ENCODE measurements at places on chromosomes 16 and 17.

DNA sequence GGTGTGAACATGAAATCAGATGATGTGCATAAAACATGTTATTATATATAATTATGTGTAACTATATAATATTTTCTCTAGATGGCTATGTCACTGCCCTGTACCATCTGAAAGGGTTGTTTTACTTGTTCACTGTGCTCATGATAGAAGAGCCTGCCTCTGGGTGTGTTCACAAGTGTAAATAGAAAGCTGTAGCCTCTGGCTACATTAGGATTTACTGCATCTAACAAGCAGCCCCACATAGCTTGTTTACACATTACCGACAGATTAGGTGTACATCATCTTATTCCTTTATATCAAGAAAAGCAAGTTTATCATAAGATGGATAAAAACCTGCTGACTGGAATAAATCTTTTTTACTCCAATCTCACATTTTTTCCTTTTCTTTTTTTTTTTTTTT lies 46.1 kb downstream of the CHD9 start:
- no peak for DNase-seq

- DNase-seq = no peak
Measured at GRCh38 chr16:50677351-50677750, 3.8 kb downstream of the SNX20 start.

DNA sequence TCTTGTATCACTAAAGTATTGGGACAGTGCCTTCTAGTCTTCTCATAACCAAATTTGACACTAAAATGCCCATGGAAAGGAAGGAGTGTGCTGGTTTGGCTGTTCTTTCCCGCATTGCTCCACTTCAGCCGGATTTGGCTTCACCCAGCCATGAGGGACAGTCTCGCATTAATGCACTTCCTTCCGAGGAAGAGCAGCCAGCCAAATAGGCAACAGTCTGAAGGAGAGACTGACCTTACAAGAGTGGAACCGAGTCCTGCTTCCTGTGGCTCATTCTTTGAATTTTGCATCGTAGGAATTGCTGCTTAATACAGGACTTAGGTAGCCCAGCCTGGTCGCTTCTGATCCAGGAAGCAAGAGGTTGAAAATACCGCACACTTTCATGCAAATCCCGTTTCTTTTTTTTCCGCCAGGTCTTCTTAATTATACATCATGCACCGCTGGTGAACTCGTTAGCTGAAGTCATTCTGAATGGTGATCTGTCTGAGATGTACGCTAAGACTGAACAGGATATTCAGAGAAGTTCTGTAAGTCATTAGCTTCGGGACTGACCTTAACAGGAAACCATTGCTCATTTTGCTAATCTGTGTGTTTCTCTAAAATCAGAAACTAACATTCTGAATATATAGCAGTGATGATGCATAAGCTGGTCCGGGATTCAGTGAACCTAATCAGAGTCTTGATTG lies 38.2 kb downstream of the CLEC16A start:
- DNase-seq = no peak

- no peak for DNase-seq
Measured at GRCh38 chr17:14330492-14330962, 29.6 kb downstream of the HS3ST3B1 start.

- no peak for DNase-seq
Measured at GRCh38 chr16:28179354-28179753, 32.4 kb downstream of the XPO6 start.

DNA sequence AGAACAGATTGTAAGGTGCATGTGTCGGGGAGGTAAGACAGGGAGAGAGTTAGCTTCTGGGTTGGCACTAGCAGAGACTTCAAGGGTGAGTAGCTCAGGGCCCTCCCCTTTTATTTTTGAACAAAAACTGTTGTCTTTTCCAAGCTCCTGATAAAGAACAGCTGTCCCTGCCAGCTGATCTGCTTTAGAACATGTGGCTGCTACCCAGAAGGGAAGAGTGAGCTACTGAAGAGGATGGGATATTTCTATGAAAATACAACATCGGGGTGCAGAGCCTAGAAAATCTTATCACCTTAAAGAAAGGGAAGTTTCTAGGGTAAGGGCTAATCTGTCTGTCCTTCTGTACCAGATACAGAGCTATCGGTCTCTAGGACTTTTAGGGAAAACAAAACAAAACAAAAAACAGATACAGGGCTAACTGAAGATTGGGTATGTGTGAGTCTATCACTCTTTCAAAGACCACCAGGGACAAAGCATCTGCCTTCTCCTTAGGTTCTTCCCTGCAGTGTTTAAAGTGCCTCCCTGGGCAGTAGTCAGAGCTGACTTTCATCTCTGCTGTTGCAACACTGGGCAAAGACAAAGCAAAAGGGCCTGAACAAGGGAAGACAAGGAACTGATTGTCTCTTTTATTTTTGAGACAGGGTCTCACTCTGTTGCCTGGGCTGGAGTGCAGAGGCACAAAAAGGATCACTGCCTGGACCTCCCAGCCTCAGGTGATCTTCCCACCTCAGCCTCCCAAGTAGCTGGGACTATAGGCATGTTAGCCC lies 5.0 kb upstream of the DHRS13 start:
- DNase-seq = no peak

DNA sequence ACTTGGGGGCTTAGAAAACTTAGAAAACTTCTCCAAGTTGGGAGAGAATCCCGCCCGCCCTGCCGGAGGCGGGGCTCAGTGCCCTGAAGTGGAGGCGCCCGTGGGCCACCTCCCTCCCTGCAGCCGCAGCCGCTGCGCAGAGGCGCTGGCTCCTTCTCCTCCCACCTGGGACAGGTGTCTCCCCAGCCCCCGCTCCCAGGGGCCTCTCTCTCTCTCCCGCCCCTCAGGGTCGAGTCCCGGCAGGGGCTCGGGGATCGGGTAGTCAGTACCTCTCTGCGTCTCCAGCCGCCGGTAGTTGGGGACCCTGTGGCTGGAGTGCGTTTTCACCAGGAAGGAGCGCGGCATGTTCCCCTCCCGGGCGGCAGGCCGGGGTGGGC lies 257 bp downstream of the SNAI3 start:
- DNase-seq = no peak

GRCh38 chr16:55944377-55944802 lies 69.2 kb upstream of the CES5A start:
- peak; percentile 31 for DNase-seq

DNA sequence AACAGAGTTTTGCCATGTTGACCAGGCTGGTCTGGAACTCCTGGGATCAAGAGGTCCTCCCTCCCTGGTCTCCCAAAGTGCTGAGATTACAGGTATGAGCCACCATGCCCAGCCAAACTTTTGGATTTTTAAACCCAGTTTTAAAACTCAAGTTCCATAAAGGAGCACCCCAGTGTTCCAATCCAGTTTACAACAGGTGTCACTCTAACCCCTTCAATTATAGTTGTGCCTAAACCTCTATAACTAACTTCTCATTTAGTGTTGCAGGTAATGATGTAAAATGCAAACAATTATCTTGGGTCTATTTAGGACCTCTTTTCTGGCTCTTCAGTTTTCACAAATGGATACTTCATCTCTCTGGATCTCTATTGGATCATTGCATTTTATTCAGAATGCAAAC lies 7.8 kb upstream of the ADAP2 start:
- no peak for DNase-seq

- no peak for DNase-seq
Measured at GRCh38 chr17:76354747-76355310, 1.1 kb upstream of the PRPSAP1 start.

GRCh38 chr17:61144137-61144536 lies 255.5 kb upstream of the TBX2 start:
- no peak for DNase-seq

GRCh38 chr16:54237-54581 lies 581 bp downstream of the SNRNP25 start:
- DNase-seq = no peak

GRCh38 chr17:68953340-68953997 lies 1.7 kb downstream of the ABCA8 start:
- no peak for DNase-seq
